Stimulated activated CD8-positive, alpha-beta memory T cell treated with anti-CD3 and anti-CD28 coated beads, Interleukin-2, amount 100 ng/mL, for 1 hour (primary cell): ENCODE measurements at places on chromosomes 5 and 9.

DNA sequence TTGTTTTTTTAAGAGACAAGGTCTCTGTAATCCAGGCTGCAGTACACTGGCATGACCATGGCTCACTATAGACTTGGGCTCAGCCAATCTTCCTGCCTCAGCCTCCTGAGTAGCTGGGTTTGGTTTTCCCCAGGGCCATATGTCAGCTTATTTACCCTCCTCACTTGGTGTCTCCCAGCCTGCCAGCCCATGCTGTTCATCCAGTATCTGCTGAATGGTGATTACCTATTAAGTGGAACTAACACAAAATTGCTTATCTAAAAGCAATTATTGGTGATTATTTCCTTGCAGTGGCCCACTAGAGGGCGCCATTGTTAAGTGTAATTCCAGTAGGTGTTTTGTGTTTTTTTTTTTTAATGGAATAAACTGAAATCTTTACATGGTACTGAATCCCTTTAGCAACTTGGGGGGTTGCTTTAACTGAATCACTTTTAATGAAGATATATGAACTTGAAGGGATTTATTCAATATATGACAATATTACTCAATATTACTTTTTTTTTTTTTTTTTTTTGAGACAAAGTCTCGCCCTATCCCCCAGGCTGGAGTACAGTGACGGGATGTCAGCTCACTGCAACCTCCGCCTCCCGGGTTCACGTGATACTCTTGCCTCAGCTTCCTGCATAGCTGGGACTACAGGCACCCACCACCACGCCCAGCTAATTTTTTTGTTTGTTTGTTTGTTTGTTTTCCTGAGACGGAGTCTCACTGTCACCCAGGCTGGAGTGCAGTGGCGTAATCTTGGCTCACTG is 13.8 kb downstream of the EXOSC2 start:
- DNase-seq = peak; percentile 63

- no peak for DNase-seq
Observed at GRCh38 chr9:104977580-104977979, 49.6 kb upstream of the ABCA1 start.

DNA sequence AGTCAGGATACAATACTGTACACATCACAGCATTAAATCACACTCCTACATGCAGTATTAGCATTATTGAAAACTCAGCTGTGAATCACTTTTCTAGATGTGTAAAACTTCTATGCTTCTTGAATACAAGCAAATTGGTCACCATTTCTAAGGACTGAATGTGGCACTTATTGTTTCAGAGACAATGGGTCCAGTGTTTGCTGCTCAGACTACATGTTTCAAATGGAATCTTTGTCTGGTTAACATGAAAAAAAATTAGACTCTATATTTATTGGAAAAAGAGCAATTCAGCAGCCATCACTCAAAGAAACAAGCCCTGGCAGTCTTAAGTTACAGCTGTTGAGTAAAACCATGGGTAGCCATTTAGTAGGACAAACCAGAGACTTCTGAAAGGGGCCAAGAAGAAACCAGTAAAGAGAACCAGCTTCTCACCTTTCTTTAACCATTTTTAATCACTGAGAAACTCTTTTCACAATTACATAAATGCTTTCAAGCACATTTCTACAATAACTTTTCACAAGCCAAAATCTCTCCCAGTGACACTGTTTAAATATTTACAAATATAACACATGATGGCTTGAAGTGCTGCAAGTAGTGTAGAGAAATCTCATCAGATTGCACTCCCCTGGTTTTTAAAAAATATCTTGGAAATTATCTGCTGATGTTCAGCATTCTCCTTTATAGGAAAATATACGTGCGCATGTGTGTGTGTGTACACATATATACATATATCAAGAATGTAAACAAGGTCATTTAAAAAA is 35.2 kb downstream of the OR2K2 start:
- no peak for DNase-seq

- no peak for DNase-seq
Observed at GRCh38 chr9:24245988-24246387, 299.7 kb downstream of the IZUMO3 start.

DNA sequence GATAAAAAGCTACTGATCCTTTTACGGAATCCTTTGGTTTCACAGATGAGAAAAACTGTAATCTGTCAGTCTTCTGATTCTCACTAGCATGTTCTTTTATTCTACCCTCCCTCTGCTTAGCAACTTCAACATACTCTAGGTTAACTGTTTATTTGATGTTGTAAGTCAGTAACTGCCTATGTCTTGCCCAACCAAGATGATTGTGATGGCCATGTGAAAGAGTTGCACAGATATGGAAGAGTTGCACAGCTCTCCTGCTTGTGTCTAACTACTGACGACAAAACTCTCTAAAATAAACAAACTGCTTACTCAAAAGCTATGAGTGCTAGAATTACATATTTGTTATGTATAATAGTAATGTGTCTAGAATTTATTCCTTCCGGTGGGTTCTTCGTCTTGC is 227.3 kb upstream of the DAB2 start:
- no peak for DNase-seq

- DNase-seq = no peak
Observed at GRCh38 chr5:177300951-177301350, 2.6 kb downstream of the RAB24 start.

- no peak for DNase-seq
Observed at GRCh38 chr9:136602193-136602885, 56.5 kb upstream of the NOTCH1 start.

DNA sequence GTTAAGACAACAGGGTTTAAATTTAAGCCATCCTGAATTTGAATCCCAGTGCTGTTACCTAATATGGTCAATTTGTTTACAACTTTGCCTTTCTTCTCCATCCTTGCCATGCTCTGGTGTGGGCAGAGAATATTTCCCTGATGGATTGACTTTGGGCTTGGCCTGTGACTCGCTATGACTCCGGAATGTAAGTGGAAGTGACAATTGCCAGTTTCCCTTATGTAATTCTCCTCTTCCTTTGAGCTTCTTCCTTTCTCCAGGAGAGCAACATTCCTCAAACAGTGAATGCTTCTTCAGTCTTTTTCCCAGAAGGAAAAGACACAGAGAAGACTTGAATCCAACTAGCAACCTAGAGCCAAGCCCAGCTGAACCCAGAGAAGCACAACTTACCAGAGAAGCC is 159.1 kb downstream of the LURAP1L start:
- DNase-seq = no peak

DNA sequence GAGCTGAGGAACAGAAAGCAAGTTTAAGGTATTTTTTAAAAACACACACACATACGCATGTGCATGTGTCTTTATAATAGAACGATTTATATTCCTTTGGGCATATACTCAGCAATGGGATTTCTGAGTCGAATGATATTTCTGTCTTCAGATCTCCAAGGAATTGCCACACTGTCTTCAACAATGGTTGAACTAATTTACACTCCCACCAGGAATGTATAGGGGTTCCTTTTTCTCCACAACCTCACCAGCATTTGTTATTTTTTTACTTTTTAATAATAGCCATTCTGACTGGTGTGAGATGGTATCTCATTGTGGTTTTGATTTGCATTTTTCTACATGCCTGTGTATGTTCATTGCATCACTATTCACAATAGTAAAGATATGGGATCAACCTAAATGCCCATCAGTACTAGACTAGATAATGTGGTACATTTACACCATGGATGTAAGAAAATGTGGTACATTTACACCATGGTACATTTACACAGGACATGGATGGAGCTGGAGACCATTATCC is 60.3 kb upstream of the MAP3K1 start:
- no peak for DNase-seq

DNA sequence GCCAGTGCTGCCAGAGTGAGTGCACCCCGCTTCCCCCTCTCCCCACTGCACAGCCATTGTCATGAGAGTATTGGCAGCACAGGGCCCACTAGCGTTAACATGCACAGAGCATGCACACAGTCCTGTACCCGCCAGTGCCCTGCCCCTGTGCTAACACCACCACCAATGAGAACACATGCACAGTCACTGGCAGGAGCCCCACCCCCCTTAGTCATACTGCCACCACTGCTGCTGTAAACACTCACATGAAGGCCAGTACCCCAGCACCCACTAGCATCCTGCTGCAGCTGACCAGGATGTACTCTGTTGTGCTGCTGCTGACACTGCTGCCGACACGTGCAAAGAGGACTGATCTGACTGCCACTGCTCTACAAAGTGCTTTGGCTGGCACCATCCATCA is 19.5 kb upstream of the RANBP6 start:
- DNase-seq = no peak

- no peak for DNase-seq
Observed at GRCh38 chr9:129823542-129823934, 398 bp downstream of the TOR1A start.

DNA sequence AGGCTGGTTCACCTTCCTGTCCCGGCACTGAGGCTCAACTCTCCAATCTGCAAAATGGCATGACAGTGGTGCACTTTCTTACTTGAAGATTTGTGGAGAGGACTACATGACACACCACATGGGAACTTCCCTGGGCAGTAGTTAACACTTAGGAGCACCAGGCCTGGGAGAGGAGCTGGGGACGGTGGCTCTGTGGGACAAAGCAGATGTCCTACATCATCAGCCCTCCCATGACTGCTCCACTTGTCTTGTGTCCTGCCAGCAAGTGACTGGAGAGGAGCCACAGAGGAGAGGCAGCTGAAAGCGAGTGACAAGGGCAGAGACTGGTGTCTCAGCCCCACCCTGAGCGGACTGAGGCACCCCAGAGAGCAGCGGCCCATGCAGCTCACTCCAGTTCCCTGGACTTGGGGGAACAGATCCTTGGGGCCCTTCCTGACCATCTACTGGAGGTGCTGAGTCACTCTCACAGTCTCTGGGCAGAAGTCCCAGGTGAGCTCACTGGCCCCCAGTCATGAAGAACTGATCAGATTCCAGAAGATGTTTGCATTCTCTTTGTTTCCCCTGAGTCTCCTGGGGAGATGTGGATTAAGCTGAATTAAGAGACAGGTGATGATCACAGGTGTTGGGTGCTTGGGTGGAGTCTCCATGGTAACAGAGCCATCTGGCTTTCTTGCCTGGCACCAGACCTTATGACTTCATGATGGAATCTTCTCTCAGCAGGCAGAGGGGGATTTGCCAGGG is 13.2 kb upstream of the SLC25A48 start:
- no peak for DNase-seq

DNA sequence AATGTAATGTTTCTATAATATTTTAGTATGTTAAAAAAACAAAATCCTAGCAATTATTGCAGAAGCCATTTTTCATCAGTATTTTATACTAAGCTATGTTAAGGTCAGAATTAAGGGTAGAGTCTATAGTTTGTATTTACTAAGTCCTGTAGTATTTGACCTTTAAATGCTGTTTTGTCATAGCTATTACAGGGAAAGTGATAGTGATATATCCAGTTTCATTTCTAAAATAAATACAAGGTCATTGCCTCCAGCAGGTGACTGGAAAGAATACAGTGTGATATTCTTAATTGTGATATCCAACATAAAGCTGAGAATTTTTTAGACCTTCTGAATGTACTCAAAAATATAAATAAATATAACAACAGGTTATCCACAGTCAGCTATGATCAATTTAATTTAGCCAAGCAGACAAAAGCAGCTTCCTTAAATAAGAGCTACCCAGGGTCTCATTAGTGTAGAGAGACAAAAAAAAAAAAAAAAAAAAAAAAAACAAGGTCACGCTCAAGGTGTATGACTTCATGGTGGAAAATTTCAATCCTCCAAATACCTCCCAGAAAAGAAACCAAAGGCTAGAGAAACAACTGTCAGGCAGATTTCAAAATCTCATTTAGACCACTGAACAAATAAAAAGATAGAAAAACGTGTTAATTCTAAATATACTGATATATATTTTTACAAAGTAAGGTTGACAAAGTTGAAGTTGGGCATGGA is 278.7 kb downstream of the HCN1 start:
- no peak for DNase-seq

- DNase-seq = no peak
Observed at GRCh38 chr9:6973762-6974161, 216.0 kb downstream of the KDM4C start.

GRCh38 chr5:140114341-140115185 is 654 bp downstream of the PURA start:
- DNase-seq = no peak

DNA sequence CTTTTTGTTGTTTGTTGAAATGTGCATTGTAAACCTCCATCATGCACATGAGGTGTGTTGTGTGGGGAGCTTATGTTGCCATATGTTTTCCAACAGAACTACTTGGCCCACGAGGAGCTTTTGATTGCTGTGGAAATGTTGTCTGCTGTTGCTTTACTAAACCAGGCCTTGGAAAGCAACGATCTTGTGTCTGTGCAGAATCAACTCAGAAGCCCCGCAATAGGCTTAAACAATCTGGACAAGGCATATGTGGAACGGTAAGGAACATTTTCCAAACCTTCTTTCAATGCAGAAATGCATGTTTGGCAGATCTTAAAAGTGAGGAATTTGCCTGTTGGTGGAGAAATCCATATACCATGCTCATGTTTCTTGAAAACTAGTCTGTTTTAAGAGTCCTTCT is 22.5 kb downstream of the F2RL2 start:
- no peak for DNase-seq

GRCh38 chr5:90956511-90957097 is 398.0 kb downstream of the ADGRV1 start:
- no peak for DNase-seq

DNA sequence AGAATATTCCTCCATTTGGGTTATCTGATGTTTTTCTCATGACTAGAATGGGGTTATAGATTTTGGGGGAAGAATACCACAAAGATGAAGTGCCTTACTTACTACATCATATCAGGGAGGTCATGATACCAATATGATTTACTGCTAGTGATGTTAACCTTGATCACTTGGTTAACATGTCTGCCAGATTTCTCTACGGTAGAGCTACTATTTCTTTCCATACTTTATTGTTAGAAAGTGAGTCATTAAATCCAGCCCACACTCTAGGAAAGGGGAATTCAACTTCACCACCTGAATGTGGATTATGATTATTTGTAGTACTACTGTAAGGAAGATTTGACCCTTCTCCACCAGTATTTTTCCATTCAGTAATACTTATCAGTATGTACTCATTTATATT is 64.7 kb downstream of the UBE2R2 start:
- DNase-seq = no peak

DNA sequence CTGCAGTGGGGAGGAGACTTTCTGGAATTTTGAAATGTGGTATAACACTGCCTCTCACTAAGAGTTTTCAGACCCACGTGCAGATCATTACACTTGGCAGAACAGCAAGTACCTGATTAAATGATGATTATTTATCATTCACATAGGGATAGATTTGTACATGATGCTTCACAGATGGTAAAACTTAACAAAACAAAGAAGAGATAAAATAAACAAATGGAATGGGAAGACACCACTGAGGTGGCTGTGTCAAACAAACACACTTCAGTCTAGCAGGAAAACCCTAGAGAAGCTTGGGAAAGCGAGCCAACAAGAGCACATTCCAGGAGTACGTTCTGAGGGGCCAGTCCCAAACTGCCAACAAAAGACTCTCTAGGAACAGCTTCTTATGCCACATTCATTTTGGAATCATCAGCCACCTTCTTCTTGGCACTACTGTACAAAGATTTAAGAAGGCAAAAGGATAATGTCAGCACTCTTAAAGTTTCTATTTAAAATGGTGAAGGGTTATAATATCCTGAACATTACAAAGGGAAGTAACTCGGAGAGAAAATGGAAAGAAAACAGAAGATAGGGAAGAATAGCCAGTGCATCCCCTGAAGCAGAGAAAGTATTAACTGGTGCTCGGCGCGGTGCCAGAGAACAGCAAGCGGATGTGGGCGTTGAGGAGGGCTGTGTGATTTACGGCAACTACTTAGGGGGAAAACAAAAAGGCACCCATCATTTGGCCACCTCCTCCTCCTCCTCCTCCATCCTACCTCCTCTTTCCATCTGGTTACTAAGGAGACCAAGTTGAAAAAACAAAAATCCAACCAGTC is 1.6 kb downstream of the MED27 start:
- DNase-seq = no peak
